ENCODE measurements at places on chromosomes 12 and 14.

- DNase-seq: no peak
Observed at GRCh38 chr12:119980242-119980641, 8.8 kb upstream of the BICDL1 start.

- DNase-seq: no peak
Observed at GRCh38 chr12:131100031-131100674, 146.4 kb downstream of the ADGRD1 start.

- peak; percentile 21 for DNase-seq
Observed at GRCh38 chr14:72850360-72850759, 43.5 kb downstream of the DPF3 start.

DNA sequence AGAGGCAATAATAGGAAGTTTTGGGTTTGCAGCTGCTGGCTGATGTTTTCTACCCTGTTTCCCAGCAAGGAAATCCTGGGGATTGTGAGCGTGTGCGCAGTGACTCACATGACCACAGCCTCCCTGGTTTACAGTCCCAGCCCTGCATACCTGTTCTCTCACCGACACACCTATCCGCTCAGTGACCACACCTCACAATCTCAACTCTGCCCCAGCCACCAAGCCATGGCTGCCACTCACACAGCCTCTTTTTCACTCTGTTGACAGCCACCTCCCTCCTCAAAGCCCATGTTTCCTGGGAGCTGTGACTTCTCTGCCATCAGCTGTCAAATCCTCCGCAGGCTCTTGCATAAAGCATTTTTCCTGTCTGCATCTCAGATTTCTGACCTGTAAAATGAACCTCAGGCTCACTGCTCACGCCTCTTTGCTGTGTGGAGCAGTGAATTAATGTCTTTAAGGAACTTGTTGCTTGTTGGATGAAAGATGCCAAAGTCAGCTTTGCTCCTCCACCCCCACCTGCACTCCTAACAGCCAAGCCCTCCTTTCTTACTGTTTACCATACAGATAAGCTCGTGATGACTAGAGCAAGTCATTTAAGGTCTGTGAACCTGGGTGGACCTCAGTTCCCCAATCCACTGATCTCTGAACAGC lies 43.5 kb downstream of the B4GALNT3 start:
- DNase-seq: no peak

- no peak for DNase-seq
Observed at GRCh38 chr14:103273145-103273744, 60.8 kb upstream of the EIF5 start.

DNA sequence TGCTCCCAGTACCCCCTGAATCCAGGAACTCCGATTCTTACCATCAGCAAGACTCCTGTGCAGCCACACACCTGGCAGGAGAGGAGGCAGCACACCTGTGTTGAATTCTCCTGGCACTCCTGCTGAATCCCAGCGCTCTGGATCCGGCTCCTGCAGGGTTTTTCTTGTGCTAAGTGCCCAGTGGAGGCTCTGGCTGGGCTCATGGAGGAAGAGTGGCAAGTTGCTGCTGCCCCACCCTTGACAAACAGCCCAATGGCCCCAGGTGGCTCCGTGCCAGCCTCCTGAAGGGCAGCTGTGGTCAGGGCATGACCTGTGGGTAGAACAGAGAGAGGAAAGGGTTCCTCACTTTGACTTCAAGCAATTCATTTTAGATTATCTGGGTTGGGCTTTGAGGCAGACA lies 20.0 kb downstream of the CRACR2A start:
- DNase-seq: no peak

- peak; percentile 33 for DNase-seq
Observed at GRCh38 chr12:55862286-55862685, 19.6 kb upstream of the MMP19 start.

DNA sequence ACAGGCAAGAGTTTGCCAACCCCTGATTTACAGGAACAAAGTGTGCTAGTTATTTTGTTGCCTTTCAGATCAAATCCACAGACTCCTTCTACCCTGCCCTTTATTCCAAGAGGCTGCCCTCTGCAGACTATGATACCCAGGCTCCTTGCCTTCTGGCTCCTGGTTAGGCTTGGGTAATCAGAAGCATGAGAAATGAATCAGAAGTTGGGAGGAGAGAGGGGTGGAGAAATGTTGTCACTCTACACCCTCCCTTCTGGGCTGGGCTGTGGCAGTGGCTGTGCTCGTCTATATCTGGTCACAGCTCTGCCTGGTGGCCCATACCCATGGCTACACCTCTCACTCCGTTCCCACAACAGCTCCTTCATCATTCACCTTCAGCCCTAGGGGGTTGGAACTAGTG lies 204.6 kb upstream of the PLXNC1 start:
- DNase-seq: peak; percentile 55

DNA sequence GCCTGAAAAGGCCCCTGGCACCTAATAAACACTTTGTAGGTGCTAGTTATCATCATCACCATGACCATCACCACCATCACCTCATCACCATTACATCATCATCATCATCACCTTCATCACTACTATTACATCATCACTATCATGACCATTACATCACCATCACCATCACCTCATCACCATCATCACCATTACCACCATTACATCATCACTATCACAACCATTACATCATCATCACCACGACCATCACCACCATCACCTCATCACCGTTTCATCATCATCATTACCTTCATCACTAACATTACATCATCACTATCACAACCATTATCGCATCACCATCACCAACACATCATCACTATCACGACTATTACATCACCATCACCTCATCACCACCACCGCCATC lies 132.8 kb downstream of the RIMBP2 start:
- no peak for DNase-seq

GRCh38 chr12:1474574-1475153 lies 119.7 kb downstream of the FBXL14 start:
- DNase-seq: peak; percentile 97

GRCh38 chr14:56324856-56325699 lies 206.9 kb downstream of the PELI2 start:
- DNase-seq: peak; percentile 85

- DNase-seq: peak; percentile 99
Observed at GRCh38 chr12:46386360-46386867, 13.8 kb upstream of the SLC38A2 start.

DNA sequence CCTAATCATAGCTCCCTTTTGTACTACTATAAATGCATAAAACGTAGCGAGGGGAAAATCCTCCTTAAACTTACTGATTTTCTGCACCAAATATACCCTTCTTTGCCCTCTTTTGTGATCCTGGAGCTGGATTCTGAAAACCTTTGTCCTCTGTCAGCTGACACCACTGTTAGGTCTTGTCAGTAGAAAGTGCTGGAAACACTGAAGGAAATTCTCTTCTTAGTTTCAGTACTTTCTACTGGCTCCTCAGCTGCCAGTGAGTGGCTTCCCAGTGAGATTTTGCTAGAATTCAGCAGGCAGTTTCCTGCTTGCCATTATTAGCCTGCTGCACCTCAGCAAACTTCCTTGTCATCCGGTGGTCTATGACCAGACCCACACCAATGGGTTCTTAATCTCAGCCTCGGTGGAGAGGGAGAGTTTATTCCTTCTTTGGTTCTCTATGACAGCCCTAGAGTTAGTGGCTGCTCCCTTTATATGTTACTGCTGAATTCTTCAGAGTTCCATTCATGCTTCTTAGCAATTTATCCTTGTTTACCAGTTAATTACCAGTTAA lies 476.2 kb downstream of the FSCB start:
- no peak for DNase-seq

GRCh38 chr12:132205271-132206045 lies 61.2 kb downstream of the NOC4L start:
- DNase-seq: no peak

- no peak for DNase-seq
Observed at GRCh38 chr12:40802656-40803055, 110.4 kb downstream of the CNTN1 start.

DNA sequence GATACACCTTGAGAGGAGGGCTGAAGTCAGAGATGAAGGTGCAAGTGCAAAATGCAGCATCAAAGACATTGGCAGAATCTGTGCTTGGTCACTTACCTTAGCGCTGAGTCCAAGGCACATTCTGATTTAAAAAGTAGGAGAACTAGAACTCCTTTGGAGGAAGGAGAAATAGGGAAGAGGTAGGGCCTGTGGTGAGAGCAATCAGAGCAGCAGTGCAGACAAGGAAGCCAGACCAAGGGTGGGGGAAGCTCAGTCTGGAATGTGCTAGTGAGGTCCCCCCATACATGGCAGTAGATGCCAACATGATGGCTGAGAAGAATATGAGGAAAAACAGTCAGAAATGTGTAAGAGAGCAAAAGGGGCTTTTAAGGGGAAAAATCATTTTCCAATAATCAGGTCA lies 206.5 kb downstream of the SSPN start:
- DNase-seq: no peak

GRCh38 chr14:33636716-33637115 lies 314.2 kb downstream of the EGLN3 start:
- no peak for DNase-seq

DNA sequence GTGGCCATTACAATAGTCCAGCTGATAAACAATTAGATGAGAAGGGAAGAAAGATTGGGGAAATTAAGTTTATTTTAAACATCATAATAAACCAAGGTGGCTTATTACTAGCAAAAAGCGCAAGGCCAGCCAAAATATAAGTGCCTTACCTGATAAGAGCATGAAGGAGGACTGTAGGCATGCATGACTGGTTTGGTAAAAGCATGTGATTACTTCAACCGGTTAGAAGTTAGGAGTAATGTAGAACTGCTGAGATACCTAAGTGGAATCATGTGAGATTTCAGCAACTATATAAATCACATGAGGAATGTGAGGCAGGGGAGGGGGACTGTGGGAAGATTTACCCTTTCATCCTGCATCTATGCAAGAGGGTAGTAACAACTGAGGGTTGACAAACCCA lies 59.7 kb upstream of the CCDC196 start:
- no peak for DNase-seq

- no peak for DNase-seq
Observed at GRCh38 chr12:93154096-93154728, 223.5 kb upstream of the NUDT4 start.

GRCh38 chr12:7349418-7349817 lies 45.5 kb downstream of the ACSM4 start:
- no peak for DNase-seq

- no peak for DNase-seq
Observed at GRCh38 chr14:23055621-23056144, 1.6 kb downstream of the CDH24 start.

DNA sequence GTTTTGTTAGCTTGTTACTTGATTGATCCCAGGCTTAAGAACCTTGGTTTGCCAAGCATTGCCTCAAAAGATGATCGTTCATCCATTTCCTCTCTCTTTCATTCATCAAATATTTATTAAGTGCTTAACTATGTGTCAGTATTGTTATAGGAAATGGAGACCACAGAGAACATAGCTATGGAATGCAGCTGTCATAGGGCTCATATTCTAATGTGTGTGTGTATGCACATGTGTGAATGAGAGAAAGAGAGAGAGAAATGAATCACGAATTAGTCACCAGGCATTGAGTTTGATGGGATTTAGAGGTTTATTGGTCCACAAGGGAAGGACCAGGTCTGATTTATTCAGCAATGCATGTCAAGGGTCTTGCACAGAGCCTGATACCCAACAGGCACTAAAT lies 71.0 kb upstream of the FBXO21 start:
- DNase-seq: peak; percentile 23

- no peak for DNase-seq
Observed at GRCh38 chr12:124769163-124769530, 94.5 kb downstream of the SCARB1 start.

GRCh38 chr12:125148316-125148715 lies 83.1 kb downstream of the AACS start:
- DNase-seq: no peak

- DNase-seq: peak; percentile 9
Observed at GRCh38 chr12:14261861-14262260, 103.6 kb upstream of the ATF7IP start.

DNA sequence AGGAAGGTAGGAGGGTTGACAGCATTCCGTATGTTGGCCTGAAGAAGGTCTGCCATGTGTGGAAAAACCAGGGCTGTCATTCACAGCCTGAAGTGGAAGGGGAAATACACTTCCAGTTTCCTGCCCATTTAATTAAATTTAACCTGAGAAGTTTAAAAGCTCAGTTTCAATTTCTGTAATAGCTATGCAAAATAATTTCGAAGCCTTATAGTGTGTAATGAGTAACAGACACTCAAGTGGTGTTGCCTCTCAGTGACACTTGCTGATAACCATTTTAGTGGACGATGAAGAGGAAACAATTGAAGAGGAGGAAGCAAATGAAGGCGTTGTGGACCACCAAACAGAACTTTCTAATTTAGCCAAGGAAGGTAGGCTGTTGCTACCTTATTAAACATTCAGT lies 44.8 kb downstream of the EP400 start:
- no peak for DNase-seq

GRCh38 chr12:52613384-52614030 lies 4.9 kb downstream of the KRT73 start:
- no peak for DNase-seq

GRCh38 chr14:50600849-50601248 lies 40.9 kb downstream of the ATL1 start:
- no peak for DNase-seq

DNA sequence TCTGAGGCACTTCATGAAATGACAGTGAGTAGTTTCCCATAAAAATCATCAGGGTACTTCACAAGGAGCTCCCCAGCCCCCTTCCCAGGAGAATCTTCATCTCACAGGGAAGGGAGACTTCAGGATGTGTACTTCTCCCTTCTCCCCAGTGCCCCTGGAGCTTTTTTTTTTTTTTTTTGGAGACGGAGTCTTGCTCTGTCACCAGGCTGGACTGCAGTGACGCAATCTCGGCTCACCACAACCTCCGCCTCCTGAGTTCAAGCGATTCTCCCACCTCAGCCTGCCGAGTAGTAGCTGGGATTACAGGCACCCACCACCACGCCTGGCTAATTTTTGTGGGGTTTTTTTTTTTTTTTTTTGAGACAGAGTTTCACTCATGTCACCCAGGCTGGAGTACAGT lies 10.4 kb downstream of the ITPK1 start:
- DNase-seq: peak; percentile 69

DNA sequence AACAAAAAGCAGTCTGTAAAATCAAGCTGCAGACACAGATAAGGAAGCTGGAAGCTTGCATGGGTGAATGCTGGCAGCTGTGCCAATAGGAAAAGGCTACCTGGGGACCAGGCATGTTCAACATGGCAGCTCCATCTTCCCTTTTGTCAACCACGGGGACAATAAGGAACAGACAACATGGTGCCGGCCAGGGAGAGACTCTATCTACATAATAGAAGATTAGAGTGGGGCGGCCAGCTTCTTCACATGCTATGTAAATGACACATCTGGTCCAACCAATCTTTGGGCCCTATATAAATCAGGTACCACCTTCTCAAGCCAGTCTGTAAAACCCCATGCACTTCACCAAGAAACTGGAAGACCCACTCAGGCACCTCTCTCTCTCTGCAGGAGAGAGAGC lies 157.6 kb downstream of the SUDS3 start:
- no peak for DNase-seq

All from fibroblast of skin of scalp (primary cell).